Liver (tissue), 10 donors: ENCODE measurements at places on chromosomes 7 and 10. TPM values are rescaled to one million over a fixed set of nuclear protein-coding genes. Genes with fewer than 3 reads are reported as not detected.

The ATRNL1 gene
- total RNA-seq: 9.3 TPM

DNA sequence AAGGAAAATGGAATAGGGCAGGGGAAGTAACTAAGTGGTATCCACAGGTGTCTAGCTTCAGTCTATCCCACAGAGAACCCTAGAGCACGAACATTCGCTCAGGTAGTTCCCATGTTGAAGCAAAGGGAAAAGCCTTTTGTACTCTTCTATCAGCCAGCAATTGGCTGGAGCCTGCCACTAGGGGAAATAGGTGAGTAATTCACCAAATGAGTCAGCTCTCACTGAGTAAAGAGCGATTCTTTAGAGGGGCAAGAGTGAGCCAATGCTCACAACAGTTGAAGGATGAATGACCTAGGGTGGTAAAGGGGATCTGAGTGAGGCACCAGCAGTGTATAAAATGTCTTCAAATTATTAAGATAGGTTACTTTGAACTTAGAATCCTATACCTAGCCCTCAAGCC lies 94.1 kb upstream of the ZNF800 start:
- H3K4me1 ChIP-seq: no peaks in the 10 kb centered on the region
- DNase-seq: no peak
- no peak overlapping the region for H3K27ac ChIP-seq
- H3K36me3 ChIP-seq: peaks cover 2% of the 10 kb centered on the region

The UCN3 gene
- 0.23 TPM for total RNA-seq

The SEMA3A gene
- total RNA-seq: 0.25 TPM

DNA sequence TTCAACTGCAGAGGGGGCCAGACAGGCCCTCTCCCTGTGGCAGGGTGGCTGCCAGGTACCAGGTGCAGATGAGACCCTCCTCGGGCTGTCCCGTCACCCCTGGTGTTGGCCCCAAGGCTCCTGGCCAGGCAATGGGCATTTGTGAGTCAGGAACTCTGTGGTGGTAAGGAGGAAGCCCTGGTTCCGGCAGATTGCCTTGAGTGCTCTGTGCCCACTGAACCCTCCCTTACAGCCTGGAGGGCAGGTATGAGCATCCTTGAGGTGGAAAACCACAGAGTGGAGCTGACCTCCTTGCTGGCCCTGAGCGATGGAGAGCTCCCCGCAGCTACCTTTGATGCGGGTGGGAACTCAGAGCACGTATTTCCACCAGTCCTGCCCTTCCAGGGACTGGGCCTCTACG lies 2.0 kb downstream of the PAOX start:
- H3K27ac ChIP-seq: no peak overlapping the region
- peaks cover 12% of the 10 kb centered on the region for H3K4me1 ChIP-seq
- no peak overlapping the region for H3K4me3 ChIP-seq
- no peak for DNase-seq
- no peaks in the 10 kb centered on the region for H3K27me3 ChIP-seq

GRCh38 chr7:158308001-158308400 lies 279.6 kb downstream of the PTPRN2 start:
- H3K27ac ChIP-seq: no peak overlapping the region
- H3K4me1 ChIP-seq: no peaks in the 10 kb centered on the region
- no peak for DNase-seq

GRCh38 chr10:130027716-130028464 lies 63.8 kb upstream of the EBF3 start:
- H3K36me3 ChIP-seq: no peaks in the 10 kb centered on the region
- H3K27me3 ChIP-seq: no peaks in the 10 kb centered on the region
- no peak overlapping the region for H3K4me3 ChIP-seq
- DNase-seq: no peak

The NEUROD6 gene
- total RNA-seq: not detected

GRCh38 chr10:17626656-17627055 lies 9.5 kb upstream of the HACD1 start:
- H3K4me3 ChIP-seq: no peak overlapping the region
- no peak overlapping the region for H3K27ac ChIP-seq
- no peaks in the 10 kb centered on the region for H3K4me1 ChIP-seq
- H3K36me3 ChIP-seq: no peaks in the 10 kb centered on the region

The PALD1 gene
- 1.7 TPM for total RNA-seq

The HMX2 gene
- not detected for total RNA-seq
